ENCODE measurements at places on chromosomes 13 and 19.
A peak's percentile ranks its signal among the peaks of the same experiment; 100 is the strongest.

GRCh38 chr13:77833331-77833863 is 85.2 kb downstream of the EDNRB start:
- H3K27ac ChIP-seq = no peak overlapping the region
- peaks cover 2% of the 10 kb centered on the region for H3K27me3 ChIP-seq
- no peak for DNase-seq
- H3K36me3 ChIP-seq = no peaks in the 10 kb centered on the region
- no peak overlapping the region for H3K4me3 ChIP-seq

DNA sequence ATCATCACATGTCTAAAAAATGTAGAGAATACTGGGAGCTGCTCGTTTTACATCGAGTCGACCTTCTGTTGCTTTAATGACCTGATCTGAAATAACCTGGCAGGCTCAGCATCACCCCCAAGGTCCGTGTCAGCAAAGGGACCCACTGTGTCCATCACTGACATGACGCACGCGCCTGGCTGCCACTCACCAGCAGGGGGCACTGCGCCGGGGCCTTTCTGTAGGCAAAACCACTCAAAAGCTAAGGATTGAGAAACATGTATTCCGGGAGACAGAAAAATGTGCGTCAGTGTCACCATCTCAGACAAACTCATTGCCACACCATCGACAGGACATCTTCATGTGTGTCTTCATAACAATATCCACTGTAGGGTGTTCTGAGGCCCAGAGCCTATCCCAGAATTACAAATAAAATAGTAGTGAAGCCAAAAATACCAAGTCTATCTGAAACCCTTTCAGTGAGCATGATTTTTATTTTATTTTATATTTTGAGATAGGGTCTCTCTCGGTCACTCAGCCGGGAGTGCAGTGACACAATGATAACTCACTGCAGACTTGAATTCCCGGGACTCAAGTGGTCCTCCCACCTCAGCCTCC is 130.3 kb upstream of the LSM14A start:
- peaks cover 3% of the 10 kb centered on the region for H3K27me3 ChIP-seq
- DNase-seq = peak; percentile 79
- H3K4me3 ChIP-seq = no peak overlapping the region
- no peaks in the 10 kb centered on the region for H3K4me1 ChIP-seq

DNA sequence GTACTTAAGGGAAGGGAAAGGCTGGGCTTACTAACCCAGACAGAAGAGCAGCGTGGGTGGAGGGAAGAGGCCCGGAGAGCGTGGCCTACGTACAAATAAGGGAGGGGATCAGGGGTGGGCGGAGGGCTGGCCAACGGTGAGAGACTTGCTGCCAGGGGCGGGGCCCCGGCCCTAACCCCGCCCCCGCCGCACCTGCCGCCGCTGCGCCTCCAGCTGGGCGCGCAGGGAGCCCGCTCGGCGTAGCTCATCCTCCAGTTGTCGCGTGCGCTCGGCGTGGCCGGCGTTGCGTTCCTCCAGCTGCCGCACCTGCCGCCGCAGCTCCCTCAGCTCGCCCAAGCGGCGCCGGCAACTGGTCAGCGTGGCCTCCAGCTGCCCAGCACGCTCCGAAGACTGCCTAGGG is 5.7 kb downstream of the HOOK2 start:
- peaks cover 8% of the 10 kb centered on the region for H3K4me1 ChIP-seq
- H3K4me3 ChIP-seq = peak overlapping the region; percentile 24
- H3K36me3 ChIP-seq = no peaks in the 10 kb centered on the region
- no peak overlapping the region for H3K27ac ChIP-seq

GRCh38 chr19:35421362-35421761 is 26.7 kb upstream of the FFAR2 start:
- DNase-seq = no peak
- no peak overlapping the region for H3K27ac ChIP-seq
- H3K4me3 ChIP-seq = no peak overlapping the region
- no peaks in the 10 kb centered on the region for H3K36me3 ChIP-seq
- H3K27me3 ChIP-seq = peaks cover 25% of the 10 kb centered on the region
- H3K4me1 ChIP-seq = no peaks in the 10 kb centered on the region

GRCh38 chr13:94673851-94674250 is 38.5 kb downstream of the SOX21 start:
- peaks cover 1% of the 10 kb centered on the region for H3K4me1 ChIP-seq
- no peak overlapping the region for H3K4me3 ChIP-seq
- no peak overlapping the region for H3K27ac ChIP-seq
- peaks cover 17% of the 10 kb centered on the region for H3K27me3 ChIP-seq
- no peaks in the 10 kb centered on the region for H3K36me3 ChIP-seq
- no peak for DNase-seq

DNA sequence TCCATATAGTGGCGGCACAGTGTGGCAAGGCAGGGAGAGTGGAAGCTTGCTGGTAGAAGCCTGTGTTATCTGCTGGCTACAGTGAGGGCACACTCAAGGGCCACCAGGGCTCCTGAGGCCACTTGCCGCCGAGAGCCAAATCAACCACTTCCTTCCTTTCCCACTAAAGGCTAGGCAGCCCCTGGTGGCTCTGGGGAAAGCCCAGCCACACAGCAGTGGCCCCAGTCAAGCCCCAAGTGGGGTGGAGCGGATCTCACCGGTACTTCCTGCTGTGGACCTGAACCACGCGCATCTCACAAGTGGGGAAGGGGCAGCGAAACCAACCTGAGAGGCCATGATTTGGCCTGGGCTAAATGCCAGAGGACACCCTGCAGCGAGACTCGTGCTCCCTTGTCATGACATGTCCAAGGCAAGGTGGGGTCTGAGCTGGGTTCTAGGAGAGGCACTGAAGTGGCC is 21.9 kb upstream of the SLC35E1 start:
- peaks cover 8% of the 10 kb centered on the region for H3K36me3 ChIP-seq
- H3K4me1 ChIP-seq = peaks cover 54% of the 10 kb centered on the region
- H3K27me3 ChIP-seq = no peaks in the 10 kb centered on the region
- peak; percentile 72 for DNase-seq
- H3K4me3 ChIP-seq = peak overlapping the region; percentile 79
